ENCODE measurements at places on chromosomes 3 and 15.

DNA sequence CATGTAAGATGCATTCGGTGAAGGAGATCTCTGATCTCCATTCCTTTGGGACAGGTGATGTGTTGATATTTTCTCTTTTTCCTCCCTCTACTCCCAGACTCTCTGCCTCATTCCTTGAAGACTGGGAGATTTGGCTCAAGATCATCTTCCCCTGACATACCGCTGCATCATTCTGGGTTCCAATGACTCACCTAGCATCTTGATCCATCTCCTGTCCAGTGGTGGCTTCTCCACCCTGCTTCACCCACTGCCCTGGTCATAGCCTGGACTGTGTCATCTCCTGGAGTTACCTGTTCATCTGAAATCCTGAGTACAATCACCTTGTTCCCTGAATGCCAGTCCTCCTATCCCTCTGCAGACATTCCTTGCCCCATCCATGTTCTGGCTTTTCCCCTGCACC, 57.4 kb upstream of the TRAK1 start:
- DNase-seq, result no peak

- DNase-seq, result no peak
Measured at GRCh38 chr15:63971427-63971805, 74.9 kb downstream of the DAPK2 start.

- DNase-seq, result no peak
Measured at GRCh38 chr3:169869484-169870220, at the start of gene LRRC31. Gene LRRC31 (minus strand): TSS chr3:169869935. CDS start chr3:169869807, 128 bp downstream.

- DNase-seq, result no peak
Measured at GRCh38 chr15:78909791-78910228, 35.0 kb downstream of the CTSH start.

DNA sequence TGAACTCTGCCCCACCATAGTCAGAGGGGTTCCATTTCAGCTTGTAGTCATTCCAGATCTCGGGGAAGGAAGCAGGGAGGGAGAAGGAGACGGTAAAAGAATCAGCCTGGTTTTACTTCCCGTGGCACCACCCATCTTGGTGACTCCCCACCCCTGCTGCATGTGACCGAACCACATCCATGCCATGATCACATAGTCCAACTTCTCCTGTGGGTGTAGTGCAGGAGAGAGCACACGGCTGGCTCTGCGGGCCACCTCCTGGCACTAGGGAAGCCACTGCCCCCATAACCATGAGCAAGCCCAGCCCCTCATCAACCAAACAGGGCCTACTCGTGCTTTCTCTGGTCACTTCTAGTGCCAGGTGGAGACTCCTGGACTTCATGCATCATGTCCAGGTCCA, 3.7 kb downstream of the CHRNA3 start:
- no peak for DNase-seq

- DNase-seq, result no peak
Measured at GRCh38 chr15:33234020-33234461, 39.5 kb upstream of the FMN1 start.

DNA sequence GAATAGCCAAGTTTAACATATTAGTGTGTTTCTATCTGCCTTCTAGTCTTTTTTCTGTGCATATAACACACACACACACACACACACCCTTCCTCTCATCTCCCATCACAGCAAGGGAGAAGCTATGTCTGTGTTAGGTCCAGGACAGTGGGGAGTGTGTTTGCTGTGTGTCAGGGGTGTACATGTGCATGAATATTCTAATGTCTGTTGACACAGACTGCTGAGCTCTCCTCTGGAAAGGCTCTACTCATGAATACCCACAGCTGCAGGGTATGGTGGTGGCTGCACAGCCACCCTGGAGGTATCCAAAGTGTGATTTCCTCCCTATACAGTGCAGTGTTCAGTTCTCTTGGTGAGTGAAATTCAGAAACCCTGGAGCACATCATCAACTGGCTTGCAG, 42.9 kb downstream of the ARNT2 start:
- DNase-seq, result no peak

GRCh38 chr15:43165801-43166325, 19.3 kb upstream of the CCNDBP1 start:
- DNase-seq, result no peak

- DNase-seq, result no peak
Measured at GRCh38 chr3:130901463-130902204, 7.8 kb downstream of the ATP2C1 start.

- DNase-seq, result no peak
Measured at GRCh38 chr3:33900809-33901505, 102.5 kb downstream of the PDCD6IP start.

- no peak for DNase-seq
Measured at GRCh38 chr15:27043770-27044169, 72.8 kb downstream of the GABRG3 start.

- DNase-seq, result no peak
Measured at GRCh38 chr15:82135638-82136037, 89.8 kb upstream of the MEX3B start.

DNA sequence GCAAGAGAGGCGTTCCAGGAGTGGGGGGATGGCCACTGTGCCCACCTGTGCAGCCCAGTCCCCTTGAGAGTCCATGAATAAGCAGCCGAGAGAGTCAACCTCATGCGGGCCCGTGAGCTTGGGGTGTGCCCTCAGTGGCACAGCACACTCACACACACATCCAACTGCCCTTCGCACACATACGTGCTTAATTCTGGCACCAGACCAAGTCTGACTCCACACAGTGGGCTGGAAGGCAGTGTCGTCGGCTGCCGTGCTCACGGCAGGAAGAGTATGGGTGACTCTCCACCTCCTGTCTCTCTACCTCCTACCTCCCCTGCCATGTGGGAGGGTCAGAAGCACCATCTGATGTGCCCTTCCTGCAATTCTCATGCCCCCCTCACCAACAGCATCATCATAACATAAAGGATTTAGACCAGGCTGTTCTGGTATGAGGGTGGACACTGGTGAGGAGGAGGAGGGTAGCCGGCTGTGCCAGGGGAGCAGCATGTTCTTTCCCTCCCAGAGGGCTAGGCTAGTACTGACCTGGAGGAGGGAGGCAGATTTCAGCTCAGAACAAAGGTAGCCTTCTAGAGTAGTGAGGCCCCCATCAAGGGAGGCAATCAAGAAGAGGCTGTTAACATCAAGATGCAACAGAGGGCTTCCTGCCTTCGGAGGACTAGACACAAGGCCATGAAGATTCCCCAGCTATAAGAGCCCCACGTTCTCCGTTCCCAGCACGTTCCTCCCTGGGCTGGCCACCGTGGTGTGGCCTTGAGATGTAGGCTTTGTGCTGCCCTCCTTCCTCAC, 5.3 kb upstream of the STRA6 start:
- no peak for DNase-seq
